ENCODE measurements at places on chromosomes 16 and 17.

- DNase-seq, result no peak
Observed at GRCh38 chr17:50953518-50953830, 87.3 kb upstream of the TOB1 start.

- DNase-seq, result no peak
Observed at GRCh38 chr16:78134944-78135619, 35.6 kb downstream of the WWOX start.

- no peak for DNase-seq
Observed at GRCh38 chr17:61469474-61469873, 17.3 kb downstream of the TBX4 start.

DNA sequence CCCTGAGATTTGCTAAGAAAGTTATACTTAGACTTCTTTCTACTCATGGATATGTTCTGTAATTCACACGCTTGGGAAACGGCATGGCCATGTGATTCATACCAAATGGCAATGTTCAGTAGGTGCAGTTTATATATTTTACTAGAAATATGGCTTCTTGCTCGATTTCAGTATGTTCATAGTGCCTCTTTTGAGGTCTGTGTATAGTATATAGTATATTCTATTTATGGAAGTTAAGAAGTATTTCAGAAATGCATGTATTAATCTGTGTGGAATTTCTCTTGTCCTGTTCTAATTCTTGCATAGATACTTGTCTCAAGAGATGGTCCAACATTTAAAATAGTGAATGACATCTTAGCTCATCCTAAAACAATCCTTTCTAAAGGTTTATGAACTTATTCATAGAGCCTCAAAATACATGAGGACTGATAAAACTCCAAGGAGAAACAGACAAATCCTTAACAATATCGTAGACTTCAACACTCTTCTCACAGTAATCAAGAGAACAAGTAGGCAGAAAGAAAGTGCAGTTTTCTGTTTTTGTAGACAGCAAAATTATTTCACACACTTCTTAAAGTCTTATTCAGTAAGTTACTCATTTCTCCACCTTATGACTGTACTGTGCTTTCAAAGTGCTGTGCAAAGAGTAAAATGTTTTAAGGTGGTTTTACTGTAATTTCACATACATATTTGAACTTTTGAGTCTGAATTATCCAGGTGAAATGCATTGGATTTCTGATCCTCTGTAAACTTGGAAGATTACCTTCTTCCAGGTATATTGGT is 11.1 kb downstream of the BPTF start:
- no peak for DNase-seq

- DNase-seq, result no peak
Observed at GRCh38 chr17:29624586-29624985, 1.9 kb upstream of the CORO6 start.

- DNase-seq, result no peak
Observed at GRCh38 chr17:76160896-76161528, 20.0 kb upstream of the FOXJ1 start.

DNA sequence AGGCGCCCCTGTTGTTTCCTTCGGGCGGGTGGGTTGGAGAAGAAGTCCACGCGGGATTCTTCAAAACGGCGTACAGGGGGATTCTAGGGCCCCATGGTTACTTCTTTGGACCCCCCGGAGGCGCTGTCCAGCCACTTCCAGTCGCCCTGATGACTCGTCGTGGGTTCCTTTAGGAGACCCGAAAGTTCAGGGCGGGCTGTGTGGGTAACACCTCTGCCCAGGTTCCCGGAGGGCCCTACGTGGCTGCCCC is 716 bp upstream of the HIC1 start:
- DNase-seq, result no peak

DNA sequence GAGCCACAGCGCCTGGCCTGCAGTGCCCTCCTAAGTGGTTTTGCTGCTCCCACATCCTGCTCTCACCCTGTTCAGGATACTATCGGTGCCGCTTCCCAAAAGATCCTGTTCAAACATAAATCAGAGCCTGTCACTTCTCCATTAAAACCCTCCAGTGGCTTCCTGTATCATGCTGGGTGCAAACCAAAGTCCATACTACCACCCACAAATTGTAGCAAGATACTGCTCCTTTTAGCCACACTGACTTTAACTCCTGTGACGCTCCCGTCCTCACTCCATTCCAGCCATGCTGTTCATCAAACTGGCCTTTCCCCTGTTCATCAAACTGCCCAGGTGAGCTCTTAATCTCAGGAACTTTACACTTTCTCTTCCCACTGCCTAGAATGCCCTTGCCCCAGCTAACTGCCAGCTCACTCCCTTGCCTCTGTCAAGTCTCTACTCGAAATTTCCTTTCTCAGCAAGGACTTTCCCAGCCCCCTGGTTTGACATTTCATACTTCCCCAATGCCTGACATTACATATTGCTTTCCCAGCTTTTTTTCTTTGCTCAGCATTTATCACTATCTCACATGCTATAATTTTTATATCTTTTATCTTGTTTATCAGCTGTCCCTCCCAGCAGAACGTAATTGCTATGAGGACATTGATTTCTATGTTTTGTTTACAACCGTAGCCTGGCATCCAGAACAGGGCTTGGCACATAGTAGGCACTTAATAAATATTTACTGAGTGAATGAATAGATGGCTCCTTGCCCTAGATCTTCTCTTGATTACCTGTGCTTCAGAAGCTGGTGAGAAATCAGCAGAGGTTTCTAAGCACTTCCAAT is 44.3 kb upstream of the SMURF2 start:
- DNase-seq, result no peak

- no peak for DNase-seq
Observed at GRCh38 chr17:74840989-74841666, 18.6 kb downstream of the GRIN2C start.

DNA sequence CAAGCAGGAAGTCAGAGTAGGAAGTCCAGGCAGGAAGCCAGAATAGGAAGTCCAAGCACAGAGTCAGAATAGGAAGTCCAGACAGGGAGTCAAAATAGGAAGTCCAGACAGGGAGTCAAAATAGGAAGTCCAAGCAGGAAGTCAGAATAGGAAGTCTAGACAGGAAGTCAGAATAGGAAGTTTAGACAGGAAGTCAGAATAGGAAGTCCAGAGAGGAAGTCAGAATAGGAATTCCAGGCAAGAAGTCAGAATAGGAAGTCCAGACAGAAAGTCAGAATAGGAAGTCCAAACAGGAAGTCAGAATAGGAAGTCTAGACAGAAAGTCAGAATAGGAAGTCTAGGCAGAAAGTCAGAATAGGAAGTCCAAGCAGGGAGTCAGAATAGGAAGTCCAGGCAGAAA is 105.3 kb upstream of the C16orf82 start:
- DNase-seq, result no peak

- peak; percentile 29 for DNase-seq
Observed at GRCh38 chr16:84175350-84176081, 11.3 kb downstream of the TAF1C start.
